ENCODE measurements at places on chromosomes 6 and 20.
A peak's percentile ranks its signal among the peaks of the same experiment; 100 is the strongest.

DNA sequence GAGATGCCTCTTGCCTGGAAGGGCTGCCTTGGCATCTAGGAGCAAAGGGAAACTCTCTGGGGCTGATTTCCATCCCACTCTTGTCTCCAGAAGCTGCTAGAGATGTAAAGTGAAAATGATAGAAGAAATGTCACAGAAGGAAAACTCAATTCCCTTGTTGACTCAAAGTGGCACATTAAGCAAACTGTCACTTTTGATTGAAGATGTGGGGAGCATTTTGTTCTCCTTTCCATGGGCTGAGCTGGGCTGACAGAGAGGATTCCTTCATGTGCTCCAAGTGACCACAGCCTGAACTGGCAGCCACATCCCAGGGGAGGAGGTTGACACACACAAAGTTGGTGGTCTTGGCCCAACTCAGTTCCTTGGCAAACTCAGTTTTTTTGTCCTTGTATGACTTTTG lies 9.8 kb downstream of the GPR31 start:
- DNase-seq, result no peak

DNA sequence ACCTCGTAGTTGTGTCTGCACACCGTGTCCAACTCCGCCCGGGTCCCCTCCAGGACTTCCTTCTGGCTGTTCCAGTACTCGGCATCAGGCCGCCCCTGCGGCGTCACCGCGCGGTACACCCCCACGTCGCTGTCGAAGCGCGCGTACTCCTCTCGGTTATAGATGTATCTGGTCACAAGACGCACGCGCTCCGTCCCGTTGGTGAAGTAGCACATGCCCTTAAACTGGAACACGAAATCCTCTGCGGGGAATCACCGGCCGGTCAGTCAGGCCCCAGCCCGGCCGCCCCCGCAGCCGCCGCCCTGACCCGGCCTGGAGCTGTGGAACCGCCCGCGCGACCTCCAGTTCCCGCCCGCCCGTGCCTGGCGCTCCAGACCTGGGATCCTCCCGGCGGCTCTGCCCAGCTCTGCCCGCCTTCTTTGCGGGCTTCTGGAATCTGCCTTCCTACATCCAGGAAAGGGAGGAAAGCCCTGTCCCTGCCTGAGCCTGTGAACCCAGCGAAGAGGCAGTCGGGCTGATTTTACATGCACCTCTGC lies 1.6 kb downstream of the HLA-DQB1 start:
- peak; percentile 54 for DNase-seq

DNA sequence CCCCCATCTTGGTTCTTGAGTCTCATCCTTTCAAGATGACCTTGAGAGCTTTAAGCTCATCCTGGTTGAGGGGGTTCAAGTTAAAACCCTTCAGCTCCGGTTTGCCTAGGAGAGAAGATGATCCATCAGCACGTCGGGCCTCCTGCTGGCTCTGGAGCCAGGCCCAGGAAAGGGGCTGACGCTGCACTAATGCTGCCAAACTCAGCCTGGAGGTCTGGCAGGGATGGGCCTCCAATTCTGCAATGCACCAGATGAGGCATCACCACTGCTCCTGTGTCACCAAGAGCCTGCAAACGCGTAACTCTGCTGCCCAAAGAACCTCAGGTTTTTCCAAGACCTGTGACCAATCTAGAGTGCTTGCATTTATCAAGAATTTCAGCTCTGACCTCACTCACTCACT lies 6.1 kb downstream of the PDRG1 start:
- no peak for DNase-seq

DNA sequence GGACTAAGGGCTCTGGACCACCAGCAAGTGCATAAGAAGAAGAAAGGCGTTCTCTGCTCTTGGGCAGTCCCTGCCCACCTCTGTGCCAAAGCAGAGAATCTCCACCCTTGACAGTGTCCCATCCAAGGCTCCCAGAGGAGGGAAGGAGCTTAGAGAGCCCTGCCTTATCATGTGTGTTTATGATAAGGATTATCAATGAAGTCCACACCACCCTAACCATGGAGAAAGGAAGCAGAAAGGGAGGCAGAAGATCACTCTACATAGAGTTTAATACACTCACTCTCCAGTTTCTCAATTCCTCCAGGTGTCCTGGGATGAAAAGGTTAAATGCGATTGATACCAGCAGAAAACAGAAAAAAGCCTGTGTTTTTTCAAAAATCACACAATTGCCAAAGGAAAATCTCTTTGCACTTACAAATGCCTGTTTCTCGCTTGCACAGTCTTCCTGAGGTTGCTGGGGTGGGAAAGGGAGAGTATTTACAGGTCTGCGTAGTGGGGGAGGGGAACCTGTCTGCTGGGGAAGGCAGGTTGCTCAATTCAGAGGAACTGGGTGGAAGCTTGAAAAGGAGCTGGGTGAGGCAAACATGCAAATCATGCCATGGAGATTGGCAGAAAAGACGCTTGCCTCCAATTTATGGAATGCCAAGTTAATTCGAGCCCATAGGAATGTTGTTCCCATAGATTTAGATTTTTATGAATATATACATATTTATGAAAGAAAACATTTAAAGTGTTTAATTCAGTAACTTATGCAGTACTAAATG lies 104.0 kb downstream of the EYA2 start:
- DNase-seq, result no peak

DNA sequence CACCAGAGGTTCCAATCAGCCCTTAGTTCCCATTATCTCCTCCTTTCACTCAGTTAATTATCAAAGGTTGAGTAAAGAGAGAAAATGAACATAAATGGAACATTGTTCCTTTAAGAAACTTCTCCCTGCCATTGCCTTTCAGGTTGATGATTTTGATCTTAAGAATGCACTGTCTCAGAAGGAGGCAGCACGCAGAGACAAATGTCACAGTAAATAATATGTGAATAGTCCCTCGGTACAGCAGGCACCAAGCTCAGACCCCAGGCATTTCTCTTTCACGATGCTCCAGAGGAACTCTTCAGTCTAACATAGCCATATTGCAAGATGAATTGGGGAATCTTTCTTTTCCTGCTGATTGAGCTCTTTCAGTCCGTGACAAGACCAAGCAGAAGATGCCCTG lies 435.3 kb upstream of the SPTLC3 start:
- no peak for DNase-seq

DNA sequence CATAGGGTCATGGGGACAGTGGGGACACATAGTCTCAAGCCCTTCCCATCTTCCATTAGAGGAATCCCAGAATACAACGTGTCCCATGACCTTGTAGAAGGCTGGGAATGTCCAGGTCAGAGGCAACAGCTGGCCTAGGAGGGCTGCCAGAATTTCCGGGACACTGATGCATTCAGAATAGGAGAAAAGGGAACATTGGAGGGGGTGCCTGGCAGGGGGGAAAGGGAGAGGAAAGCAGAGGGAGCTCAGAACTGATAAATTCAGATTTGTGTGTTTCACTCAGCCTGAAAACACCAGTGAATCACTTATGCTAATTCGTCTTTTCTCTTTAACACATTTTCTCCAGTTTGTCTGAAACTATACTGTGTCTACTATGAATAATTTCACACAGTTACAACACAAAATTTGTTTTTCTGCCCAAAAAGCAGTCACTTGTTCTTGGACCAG lies 35.5 kb upstream of the BMP2 start:
- no peak for DNase-seq

- DNase-seq, result peak; percentile 77
Measured at GRCh38 chr6:90080876-90081481, 186.7 kb downstream of the GJA10 start.

DNA sequence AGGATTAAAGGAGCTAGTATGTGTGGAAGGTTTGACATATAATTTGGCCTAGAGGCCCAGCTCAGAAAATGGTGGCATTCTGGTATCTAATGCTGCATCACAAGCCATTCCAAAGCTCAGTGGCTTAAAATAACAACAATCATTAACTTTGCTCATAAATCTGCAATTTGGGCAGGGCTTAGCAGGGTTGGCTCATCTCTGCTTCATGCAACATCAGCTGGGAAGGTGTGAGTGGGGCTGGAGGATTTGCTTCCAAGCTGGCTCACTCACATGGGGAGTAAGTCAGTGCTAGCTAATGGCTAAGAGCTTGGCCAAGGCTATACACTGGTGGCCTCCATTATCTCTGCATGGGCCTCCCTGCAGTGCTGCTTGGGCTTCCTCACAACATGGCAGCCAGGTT lies 48.0 kb upstream of the STK35 start:
- DNase-seq, result no peak

GRCh38 chr20:45814314-45814713 lies 1.9 kb downstream of the UBE2C start:
- no peak for DNase-seq

DNA sequence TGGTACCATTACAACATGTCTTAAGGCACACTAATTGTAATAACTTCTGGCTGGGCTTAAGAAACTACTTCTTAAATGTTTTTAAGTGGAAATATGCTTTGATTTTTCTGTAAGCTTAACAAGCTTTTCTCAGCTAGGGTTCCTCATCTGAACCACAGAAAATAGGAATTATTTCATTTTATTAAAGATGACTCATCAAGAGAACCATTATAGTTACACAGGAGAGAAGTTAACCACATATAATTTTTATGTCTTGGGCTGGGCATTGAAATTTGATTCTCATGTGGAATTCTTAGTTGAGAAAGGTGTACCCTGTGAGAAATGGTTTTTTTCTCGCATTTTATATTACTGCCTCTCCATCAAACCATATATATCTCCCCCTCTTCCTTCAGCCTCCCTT lies 75.1 kb downstream of the QKI start:
- DNase-seq, result no peak

GRCh38 chr6:138162111-138162954 lies 594 bp downstream of the ARFGEF3 start:
- DNase-seq, result no peak

GRCh38 chr20:33933469-33933909 lies 60.2 kb upstream of the RALY start:
- peak; percentile 47 for DNase-seq

DNA sequence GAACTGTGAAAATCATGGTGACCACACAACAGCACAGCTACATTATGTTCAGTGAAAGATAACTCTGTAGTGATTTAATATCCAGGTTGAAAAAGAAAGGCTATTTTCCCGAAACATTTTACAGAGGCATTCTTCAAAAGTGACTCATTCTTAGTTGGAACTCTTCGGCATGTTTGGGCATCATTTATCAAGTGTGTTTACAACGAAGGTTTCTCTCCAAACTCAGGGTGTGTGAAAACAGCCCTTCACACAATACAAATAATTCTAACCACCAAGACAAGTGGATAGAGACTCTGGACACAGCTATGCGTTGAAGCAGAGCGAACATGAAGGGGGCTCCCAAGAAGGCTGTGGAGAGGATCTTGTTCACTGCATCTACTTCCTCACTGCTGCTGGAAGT lies 57.6 kb downstream of the CBLN4 start:
- DNase-seq, result no peak
